NCI-H524 (cell line): ENCODE measurements at places on chromosomes 5 and 9.
A peak's percentile ranks its signal among the peaks of the same experiment; 100 is the strongest.

DNA sequence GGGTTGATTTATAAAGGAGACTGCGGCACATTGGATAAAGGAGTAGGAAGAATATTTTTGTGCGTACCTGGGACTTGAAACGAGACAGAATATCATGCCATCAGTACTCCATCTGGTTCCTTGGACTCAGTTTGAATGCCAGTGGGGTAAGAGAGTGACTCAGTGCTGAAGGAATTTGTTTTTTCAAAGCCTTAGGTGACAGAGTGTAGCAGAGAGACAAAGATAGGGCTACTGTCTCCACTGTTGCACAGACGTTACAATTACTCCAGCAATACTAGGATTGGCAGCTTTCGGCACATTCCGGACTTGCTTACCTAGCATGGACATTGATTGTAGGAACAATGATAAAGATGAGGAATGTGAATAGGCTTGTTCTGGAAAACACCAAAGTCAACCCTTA is 250.7 kb downstream of the KCTD16 start:
- DNase-seq: no peak

DNA sequence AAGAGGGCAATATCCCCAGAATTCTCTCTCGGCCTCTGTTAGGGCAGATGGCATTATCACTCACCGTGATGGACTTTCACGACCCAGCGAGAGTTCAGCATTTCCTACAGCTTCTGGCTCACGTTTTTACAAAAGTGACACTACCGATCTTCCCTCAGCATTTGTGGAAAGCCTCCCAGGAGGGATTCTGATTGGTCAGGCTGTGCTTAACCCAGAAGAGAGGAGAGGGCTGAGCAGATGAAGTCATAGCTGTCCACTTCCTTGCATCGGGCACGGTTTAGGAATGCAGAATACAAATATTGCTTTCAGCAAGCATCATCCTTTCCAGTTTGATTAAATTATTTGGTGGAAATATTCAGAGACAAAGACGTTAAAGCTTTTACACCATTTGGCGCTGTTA is 277.4 kb upstream of the MSX2 start:
- no peak for DNase-seq

DNA sequence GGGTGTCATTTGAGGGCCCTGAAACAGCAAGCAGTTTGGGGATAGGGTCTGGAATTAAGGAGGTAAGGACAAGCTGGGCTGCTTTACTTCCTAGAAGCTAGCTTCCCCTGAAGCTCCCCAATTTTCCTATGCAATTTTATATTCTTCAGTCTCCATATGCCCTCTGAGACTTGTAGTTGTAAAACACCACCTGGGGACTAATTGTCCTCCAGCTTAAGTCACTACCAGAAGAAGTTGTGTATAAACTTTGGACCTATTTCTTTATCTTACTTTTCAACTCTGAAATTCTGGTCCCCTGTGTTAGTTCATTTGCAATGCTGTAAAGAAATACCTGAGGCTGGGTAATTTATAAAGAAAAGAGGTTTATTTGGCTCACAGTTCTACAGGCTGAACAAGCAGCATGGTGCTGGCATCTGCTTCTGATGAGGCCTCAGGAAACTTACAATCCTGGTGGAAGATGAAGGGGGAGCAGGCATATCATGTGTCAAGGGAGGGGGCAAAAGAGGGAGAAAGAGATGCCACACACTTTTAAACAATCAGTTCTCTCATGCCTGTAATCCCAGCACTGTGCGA is 41.1 kb upstream of the CPEB4 start:
- no peak for DNase-seq

GRCh38 chr9:122131401-122132001 is 28.1 kb downstream of the NDUFA8 start:
- peak; percentile 80 for DNase-seq

DNA sequence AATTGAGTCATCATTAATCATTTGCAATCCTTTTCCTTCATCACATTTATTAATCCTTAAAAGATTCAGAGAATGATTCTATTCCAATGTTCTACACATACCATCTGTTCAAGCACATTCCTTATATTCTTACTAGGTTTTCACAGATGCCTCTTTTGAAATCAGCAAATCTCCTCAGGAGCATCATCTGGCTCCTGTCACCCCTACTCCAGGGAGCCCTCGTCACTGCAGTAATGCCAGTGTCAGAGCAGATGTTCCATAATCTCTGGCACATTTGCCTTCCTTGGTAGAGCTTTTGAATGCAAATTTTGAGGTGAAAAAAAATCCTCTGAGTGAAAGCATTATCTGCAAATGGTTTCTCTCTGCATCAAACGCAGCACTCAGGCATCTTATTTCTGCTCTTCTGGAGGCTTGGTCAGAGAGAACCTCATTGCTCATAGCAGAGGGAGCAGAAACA is 7.6 kb upstream of the KCNV2 start:
- DNase-seq: peak; percentile 95

DNA sequence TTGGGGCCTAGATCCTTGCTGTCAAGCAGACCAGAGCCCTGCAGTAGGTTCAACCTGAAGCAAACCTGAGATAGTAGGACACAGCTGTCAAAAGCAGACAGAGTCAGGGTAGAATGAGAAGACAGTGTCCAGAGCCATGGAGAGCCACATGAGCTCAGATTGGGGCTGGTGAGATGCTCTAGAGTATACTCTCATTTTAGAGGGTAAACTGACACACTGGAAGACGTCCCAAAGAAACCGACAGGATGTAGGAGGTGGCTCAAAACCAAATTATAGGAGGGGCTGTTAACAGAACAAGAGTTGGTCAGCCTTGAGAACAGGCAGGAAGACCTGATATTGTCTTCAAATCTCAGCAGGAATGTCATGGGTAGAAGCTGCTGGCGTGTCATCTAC is 11.5 kb downstream of the CCDC69 start:
- DNase-seq: no peak

- DNase-seq: peak; percentile 71
Measured at GRCh38 chr5:124888050-124888506, 141.6 kb upstream of the ZNF608 start.

DNA sequence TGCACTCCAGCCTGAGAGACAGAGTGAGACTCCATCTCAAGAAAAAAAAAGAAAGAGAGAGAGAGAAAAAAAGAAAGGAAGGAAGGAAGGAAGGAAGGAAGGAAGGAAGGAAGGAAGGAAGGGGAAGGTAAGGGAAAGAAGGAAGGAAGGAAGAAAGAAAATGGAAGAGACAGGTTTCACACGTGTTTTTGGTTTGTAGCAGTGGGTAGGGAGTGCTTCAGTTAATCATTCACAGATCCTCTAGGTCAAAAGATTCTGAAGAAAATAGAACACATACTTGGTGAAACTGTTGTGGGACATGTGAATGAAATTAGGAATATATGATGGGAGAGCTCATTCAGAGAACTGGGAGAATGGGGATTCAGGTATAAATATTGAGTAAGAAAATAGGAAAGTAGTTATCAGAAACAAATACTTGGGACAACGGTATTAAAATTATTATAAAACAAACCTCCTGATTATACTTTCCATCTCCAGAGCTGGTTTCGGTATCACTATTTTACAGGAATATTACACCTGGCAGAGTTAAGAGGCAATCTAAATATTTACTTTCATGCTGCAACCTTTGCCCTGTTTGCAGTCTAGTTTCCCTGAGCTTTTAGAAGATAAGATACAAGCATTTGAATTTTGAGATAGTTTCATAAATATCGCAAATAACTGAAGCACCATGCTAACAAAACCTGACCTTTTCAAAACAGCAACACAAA is 37.2 kb downstream of the MARVELD2 start:
- DNase-seq: no peak

- no peak for DNase-seq
Measured at GRCh38 chr9:37295796-37296195, 126.7 kb upstream of the GRHPR start.

DNA sequence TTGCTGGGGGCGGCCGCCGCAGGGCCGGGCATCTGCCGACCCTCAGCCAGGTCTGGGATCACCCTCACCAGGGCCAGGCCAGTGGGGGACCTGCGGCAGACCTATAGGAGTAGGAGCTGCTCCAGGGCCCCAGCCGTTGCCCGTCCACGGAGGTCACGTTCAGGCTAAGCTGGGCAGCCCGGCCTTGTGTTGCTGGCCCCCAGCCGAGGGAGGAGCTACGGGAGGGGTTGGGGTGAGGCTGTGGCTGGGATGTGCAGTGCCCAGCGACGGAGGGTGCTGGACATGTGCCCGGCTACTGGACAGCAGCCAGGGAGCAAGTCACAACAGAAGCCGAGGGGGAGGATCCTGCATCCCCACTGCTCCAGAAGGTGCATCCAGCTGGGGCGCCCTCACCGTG is 39.6 kb upstream of the SLC6A19 start:
- peak; percentile 22 for DNase-seq

DNA sequence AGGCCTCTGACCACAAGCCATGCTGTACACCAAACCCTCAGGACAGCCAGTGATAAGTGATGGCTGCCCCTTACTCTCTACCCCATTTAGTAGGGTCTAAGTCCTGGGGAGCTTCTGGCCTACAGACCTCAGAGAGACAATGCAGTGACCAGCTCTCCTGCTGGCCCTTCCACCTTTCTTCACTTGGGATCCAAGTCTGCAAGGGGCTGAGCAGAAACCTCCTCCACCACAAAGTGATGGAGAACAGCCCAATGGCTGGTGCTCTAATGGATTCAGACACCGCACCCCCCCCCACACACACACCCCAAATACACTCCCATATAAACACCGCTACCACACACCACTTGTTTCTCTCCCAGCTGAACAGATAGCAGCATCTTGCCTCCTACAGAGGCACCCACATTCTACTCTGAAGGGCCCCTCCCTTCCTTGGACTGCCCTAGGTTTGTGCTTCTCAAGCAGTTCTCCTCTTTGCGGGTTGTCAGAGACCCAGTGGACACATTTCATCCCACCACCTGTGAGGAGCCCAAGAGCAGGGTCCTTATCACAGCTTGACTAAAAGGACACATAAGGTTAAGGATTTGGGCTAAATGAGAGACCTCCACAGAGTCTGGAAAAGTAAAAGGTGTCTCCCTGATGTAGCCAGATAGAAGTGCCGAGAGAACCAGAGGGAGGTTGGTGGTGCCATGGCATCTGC is 1.3 kb upstream of the PDLIM4 start:
- no peak for DNase-seq

DNA sequence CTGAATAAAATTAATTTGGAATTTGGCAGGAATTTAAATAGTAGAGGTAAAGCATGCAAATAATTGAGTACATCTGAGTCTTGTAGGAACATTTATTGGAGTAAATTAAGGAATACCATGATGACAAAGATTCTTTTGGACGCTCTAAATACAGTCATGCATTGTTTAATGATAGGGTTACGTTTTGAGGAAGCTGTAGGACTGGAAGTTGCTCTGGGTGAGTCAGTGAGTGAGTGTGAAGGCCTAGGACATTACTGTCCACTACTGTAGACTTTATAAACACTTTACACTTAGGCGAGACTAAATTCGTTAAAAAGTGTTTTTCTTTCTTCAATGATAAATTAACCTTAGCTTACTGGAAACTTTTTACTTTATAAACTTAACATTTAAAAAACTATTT is 113.0 kb downstream of the FAM170A start:
- no peak for DNase-seq

DNA sequence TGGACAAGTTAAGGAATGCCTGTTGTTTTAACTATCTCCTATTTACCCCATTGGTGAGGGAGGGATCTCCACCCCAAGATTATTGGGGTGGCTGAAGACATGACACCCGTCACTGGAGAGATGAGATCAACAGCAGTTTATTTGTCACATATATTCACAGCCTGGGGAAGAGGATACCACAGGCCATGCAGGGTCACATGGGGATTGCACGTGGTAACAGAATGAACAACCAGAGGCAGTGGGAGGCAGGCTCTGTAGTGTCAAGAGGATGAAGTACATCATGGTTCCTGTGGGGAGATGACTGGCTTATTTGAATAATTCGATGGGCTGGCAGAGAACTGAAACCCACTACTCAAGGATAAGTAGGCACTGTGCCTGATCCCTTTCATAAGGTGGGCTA is 18.6 kb upstream of the SHISAL2B start:
- no peak for DNase-seq

GRCh38 chr5:178309271-178310013 is 76.8 kb upstream of the PHYKPL start:
- DNase-seq: no peak

GRCh38 chr5:132238901-132239500 is 11.3 kb upstream of the P4HA2 start:
- no peak for DNase-seq

- DNase-seq: no peak
Measured at GRCh38 chr5:102531506-102531905, 32.7 kb upstream of the SLCO6A1 start.

DNA sequence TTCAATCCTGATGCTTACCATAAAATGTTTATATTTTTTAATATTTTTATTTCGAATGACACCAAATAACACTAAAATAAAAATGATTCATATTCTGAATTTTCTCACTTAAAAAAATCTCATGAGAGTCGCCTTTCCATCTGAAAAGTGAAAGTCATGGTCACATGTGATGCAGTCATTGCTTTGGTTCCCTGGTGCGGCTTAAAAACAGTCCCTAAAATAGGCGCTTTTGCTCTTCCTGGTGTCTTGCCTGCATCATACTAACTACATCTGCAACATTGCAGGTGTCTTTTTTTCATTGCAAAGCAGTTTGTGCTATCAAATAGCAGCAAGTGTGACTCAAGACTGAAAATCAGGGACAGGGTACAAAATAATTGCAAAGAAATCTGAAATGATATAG is 185.2 kb upstream of the NREP start:
- no peak for DNase-seq

GRCh38 chr5:139186752-139187326 is 11.3 kb downstream of the SIL1 start:
- DNase-seq: no peak

GRCh38 chr9:36837431-36838405 is 196.3 kb downstream of the PAX5 start:
- no peak for DNase-seq

DNA sequence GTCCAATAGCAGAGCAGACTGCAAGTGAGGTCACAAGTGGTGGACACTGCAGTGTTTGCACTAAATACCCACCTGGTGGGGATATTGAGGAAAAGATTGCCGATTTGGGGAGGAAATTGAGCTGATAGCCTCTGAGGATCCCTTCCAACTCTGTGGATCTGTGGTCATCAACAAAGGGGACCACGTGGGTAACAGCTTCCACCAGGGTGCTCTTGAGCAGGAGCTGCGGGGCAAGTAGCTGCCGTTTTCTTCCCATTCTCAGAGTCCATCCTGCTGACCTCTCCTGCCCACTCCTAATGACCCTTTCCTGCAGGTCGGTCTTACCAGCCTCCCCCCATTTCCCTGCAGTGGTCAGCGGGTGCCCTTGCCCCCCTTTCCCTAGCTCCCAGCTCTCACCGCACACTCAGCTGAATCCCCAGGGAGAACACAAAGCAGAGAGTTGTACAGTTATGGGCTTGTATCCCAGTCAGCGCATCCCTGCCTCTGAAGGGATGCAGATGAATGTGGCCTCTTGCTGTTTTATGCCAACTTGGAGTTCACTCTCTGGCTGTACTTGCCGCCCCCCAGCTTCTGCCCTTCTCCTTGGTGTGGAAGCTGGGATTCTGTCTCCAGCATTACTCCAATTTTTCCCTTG is 18.0 kb downstream of the DAPK1 start:
- no peak for DNase-seq

DNA sequence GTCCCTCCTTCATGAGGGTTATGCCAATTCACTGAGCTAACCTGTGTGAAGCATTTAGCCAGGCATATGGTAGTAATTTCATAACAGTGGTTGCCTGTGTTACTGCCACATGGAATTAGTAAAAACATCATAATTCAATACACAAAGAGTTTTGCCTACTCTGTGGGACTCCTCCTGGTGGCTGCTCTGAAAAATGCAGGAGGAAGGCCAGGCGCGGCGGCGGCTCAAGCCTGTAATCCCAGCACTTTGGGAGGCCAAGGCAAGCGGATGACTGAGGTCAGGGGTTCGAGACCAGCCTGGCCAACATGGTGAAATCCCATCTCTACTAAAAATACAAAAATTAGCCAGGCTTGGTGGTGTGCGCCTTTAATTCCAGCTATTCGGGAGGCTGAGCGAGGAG is 547.3 kb downstream of the CDK5RAP2 start:
- no peak for DNase-seq
